ENCODE measurements at places on chromosomes 16 and 17.

DNA sequence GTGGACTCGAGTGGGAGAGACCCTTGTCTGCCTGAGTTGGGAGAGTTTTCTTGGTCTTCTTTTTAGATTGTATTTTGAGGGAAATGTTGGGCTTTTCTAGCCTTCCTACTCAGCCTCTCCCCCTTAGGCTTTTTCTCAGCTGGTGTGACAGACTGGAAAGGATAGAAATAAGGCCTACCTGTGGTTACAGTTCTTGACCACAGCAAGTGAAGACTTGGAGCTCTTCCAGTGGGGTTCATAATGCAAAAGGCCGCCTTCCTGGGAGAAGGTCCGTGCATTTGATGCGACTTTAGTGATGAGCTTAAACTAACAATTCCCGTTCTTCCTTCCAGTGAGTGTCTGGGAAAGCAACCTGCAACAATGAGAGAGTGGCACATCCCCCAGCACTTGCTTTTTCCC, 56.8 kb downstream of the B9D1 start:
- no peak for DNase-seq

GRCh38 chr16:60648290-60648689, 1387.9 kb downstream of the CDH8 start:
- DNase-seq = no peak

DNA sequence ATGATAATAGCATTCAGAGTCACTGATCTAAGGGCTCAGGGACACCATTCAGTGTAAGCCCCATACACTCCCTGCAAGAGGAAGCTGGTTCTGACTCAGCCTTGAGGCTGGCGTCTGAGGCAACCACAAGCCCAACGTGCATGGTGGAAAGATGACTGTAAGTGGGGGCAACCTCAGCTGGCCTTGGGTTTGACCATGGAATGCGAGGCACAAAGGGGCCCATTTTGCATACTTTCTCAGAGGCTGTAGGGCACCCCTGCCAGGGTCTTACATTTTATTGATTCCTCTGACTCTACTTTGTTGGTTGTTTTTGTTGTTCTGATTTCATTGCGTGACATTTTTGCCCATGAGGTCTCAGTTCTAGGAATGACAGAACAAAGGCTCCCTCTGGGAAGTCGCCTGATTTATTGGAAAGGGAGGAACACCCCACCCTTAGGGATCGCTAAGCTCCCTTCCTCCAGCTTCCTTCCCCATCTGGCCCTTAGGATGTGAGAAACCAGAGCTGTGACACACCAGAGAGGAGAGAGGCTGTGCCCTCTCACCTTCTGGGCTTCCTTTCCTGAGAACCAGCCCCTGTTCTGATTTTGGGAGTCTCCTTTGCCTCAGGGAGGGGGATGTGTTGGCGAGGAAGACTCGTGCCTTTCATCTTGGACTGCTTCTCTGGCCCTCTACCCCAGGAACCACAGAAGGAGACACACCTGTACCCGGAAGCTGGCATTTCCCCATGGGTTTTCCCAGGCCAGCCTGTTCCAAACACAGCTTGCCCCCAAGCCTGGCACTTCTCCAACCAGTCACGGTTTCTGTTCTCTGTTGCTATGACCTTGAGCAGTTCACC, 5.6 kb upstream of the CIITA start:
- no peak for DNase-seq

DNA sequence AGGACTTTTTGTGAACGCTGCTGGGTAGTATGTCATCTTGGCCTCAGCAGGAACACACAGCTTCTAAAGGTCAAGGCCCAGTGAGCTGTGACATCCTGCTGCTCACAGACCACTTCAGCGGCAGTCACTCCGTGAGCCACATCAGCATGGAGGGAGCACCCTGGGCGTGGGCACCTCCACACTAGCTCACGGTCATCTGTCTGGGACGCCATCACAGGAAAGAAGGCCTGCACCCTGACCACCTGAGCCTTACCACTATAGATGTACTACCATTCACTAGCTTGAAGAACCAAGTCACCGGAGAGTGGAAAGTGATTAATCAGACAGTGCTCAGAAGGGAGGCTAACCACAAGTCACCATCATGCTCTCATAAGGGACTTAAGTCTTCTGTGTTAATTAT, 3.3 kb downstream of the AXIN1 start:
- DNase-seq = no peak

- no peak for DNase-seq
These were observed 220.3 kb upstream of the MON1B start for GRCh38 chr16:76970745-76971099.

GRCh38 chr17:66087073-66087472, 104.9 kb downstream of the CEP112 start:
- no peak for DNase-seq
